A549 treated with Mapracorat at 1 μM for 4 hours (cell line): ENCODE measurements at places on chromosomes 16 and 17. TPM values are rescaled to one million over a fixed set of nuclear protein-coding genes. Genes with fewer than 3 reads are reported as not detected.

Gene KCTD5
- 34.0 to 45.4 TPM (median 42.5 TPM) in 5 replicates for total RNA-seq

Gene KRT36
- total RNA-seq, result not detected in 5 replicates

Gene SLC5A2
- 0.23 to 0.34 TPM (median 0.27 TPM) in 4 of 5 replicates, not detected in the other for total RNA-seq

Gene POLR2C
- total RNA-seq, result 102 to 167 TPM (median 109 TPM) in 5 replicates

Gene ASGR1
- total RNA-seq, result 0.77 to 1.3 TPM (median 1.0 TPM) in 5 replicates

Gene ASPHD1
- total RNA-seq, result 15.1 to 26.3 TPM (median 23.9 TPM) in 5 replicates

Gene CDYL2
- 0.46 to 0.92 TPM (median 0.53 TPM) in 5 replicates for total RNA-seq
